ENCODE measurements at places on chromosomes 12 and 14.

- DNase-seq = no peak
Measured at GRCh38 chr12:93042684-93043083, 113.6 kb upstream of the EEA1 start.

DNA sequence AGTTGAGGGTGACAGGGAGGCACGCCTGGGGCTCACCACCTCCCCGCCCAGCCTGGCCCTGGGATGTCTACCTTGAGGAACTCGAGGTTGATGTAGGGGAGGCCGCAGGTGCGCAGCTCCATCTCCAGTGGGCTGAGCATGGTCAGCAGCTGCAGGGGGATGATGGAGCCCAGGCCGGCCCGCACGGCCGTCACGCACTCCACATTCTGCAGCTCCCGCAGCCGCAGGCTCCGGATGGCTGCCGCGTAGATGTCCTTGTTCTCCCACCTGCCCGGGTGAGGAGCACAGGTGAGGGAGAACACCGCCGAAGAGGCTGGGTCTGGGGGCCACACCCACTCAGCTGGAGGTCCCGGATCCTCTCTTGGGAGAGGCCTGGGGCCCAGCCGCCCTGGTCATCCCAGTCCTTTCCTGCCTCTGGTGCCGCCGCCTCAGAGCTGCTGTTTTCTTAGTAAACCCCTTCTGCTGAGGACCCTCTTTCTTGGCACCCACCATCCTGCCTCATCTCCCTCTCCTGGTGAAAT is 38.2 kb downstream of the TRAFD1 start:
- no peak for DNase-seq

DNA sequence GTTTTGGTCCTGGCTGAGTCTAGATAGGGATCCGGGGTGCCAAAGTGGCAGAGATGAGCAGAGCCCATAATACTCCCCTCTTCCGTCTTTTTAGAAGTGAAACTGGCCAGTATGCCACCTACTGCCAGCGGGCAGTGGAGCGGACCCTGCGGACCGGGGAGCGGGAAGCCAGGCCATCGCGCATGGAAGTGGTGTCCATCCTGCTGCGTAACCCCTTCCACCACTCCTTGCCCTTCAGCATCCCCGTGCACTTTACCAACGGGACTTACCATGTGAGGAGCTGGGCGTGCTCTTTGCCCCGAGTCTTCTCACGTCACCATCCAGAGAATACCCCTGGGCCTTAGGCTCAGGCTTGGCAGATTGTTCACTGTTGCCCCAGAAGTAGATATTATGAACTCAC is 21.0 kb downstream of the PIGH start:
- DNase-seq = no peak

DNA sequence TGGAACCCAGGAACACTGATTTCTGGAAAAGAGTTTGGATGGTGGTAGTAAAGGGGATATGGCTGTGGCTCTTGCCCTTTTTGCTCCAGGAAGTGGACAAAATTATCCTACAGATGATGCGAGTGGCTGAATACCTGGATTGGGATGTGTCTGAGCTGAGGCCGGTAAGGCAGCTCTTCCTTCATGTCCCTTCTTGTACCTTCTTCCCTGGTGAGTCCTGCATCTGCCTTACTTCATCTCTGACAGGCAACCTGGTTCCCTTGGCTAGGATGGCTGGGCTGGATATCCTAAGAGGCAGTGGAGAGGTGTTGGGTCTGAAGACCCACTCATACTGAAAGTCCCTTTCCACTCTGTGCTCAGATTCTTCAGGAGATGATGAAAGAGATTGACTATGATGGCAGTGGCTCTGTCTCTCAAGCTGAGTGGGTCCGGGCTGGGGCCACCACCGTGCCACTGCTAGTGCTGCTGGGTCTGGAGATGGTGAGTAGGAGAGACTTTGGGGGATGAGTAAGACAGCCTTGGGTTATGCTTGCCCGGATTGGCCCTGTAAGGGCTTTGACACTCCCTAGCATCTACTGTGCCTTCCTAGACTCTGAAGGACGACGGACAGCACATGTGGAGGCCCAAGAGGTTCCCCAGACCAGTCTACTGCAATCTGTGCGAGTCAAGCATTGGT is 8.0 kb downstream of the DGKA start:
- DNase-seq = no peak

- DNase-seq = no peak
Measured at GRCh38 chr12:52819731-52820510, 6.0 kb upstream of the KRT4 start.

- DNase-seq = no peak
Measured at GRCh38 chr12:63353559-63353958, 202.6 kb upstream of the AVPR1A start.

DNA sequence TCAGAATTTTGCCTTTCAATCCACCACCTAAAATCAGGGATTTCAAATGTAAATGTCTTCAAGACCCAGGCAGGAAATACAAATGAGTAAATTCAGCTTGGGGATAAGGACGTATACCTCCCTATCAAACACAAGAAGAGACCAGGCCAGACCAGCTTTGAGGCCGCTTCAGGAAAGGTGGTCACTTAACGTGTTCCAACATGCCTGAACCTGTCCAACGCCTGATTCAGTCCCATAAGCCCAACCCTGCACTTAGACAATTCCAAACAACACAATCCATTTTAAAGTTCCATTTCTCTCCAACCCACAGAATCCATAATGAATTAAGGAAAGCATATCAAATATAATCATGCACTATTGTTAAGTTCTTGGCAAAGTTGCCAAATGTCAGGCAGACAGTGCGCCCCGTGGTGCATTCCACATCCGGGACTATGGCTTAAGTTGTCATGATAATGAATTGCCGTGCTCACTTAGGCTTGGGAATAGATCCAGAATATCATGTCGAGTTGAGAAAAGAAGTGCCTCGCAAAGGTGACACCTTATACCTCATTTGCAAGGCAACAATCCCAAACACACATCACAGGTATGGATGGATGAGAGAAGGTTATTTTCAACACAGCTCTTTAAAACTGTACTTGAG is 35.5 kb downstream of the CCDC60 start:
- no peak for DNase-seq

- DNase-seq = no peak
Measured at GRCh38 chr12:131333136-131333535, 377.8 kb upstream of the SFSWAP start.

DNA sequence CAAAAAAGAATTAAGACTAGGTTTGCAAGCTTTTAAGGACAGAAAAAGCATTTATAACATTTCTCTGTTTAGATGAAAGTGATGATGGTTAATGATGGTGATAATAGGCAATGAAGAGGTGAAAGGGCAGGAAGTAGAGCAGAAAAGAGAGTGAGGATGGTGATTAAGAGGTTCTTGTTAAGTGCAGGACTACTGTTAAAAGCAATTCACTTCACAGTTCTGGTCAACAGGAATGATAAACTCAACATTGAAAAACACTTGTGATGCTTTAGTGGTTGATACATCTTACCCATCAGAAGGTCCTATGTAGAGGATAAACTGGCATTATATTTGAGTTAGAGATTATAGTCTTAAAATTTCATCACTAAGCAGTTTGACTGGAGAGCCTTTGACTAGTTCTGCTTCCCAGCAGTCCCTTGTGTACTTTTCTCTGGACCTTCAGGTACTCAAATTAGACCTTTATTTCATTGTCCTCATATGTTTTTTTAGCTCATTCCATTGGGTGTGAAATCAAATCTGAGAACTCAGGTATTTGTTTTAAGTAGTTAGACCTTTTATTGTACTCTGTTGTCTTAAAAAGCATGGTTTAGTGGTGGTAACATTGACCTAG is 10.9 kb downstream of the RAP1B start:
- no peak for DNase-seq

DNA sequence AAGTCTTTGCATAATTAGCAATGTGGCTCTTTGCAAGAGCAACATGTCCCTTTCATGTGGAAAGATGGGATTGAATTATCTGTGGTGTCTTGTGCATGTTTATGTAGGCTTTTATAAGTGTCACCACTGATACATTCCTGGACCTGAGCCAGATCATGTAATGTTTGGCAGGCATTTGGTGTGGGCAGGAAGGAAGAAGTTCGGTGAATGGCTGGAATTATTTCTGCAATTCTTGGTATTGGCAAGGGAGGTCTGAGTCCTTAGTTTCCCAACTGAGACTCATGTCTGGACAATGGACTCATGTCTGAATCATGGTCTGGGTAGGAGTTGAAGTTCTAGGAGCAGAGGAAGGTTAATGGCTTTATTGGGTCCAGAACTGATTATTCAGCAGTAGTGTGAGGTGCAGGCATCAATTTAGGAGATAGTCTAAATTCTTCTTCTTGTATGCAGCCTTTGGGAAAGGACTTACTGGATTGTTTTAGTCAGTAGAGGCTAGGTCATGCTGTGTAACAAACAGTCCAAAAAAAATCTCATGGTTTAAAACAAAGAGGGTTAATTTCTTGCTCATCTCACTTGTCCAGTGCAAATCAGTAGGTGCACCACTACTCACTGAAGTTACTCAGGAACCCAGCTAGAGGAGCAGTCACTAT is 186.5 kb upstream of the LHX5 start:
- no peak for DNase-seq

DNA sequence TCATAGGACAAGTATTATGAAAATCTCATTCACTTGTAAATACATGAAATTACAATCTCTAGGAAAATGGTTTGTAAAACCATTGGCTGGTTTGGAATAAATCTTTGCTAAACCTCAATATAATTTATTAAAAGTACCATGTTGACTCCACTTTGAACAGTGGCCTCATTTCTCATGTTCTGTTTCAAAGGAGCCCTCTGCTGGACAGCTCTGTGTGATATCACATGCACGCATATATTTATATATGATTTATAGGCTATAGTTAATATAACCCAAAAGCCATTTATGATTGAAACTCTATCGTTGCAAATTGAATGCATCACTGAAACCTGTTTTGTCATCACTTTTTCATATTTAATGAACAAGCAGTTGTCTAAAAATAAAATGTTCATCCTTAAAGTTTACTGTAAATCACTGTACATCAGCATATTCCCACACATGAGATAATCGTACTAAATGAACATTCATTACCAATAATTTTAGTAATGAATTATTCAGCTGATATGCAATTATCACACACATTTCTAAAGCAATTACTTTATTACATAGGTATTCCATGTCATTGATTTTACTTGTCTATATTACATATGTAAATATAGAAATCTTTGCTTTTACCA is 493.8 kb downstream of the NPAS3 start:
- no peak for DNase-seq

DNA sequence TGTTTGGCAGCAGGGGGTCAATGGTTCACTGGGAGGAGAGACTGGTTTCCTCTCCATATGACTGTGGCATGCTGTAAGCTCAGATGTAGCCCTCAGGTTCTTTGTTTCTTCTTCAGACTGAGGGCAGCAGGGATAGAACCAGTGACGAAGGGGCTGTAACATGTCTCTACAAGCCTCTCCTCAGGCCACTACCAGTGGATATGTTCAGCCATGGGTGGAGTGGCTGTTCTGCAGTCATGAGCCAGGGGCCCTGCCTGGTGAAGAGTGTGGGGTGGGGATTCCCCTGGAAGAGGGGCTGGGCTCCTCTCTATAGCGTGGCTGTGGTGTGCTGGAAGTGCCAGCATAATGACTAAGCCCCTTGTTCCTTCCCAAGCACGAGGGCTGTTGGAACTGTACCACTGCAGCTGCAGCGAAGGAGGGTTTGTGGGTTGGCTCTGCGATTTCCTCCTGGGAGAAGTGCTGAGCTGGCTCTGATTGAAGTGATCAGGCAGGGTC is 55.8 kb downstream of the CMAS start:
- no peak for DNase-seq

GRCh38 chr14:103728721-103729120 is 13.1 kb downstream of the ZFYVE21 start:
- no peak for DNase-seq

- DNase-seq = no peak
Measured at GRCh38 chr12:91663310-91663709, 480.7 kb upstream of the DCN start.

- no peak for DNase-seq
Measured at GRCh38 chr14:95518045-95518751, 1.7 kb upstream of the SYNE3 start.

- DNase-seq = no peak
Measured at GRCh38 chr12:5910790-5911548, 34.1 kb downstream of the ANO2 start.

- no peak for DNase-seq
Measured at GRCh38 chr14:72495668-72496067, 398.2 kb downstream of the DPF3 start.

- no peak for DNase-seq
Measured at GRCh38 chr12:25320123-25321006, 69.6 kb upstream of the KRAS start.

DNA sequence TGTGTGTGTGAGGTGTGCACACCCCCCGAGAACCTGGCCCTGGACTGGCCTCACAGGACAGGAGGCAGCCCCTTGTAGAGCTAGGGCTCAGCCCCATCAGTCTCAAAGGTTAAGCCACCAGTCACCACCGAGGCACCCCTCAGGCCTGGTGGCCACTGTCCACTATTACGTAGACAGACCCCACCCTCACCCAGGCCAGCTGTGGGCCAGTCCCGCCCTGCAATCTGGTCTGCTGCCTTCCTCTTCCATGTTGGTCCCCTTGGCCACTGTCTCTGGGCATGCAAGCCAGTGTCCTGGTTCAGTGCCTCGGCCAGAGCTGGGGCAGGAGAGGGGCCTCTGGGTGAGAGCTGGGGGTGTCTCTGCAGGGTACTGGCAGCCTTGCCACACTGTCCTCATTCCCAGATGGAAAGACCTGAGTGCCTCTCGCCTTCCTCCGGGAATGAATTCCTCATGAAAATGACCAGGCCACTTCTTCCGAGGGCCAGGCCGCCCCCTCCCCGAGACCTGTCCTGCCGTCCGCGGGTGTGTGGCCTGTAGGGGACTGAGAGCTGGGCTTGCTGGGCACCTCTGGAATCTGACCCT is 897 bp upstream of the TEX22 start:
- DNase-seq = no peak

GRCh38 chr12:129635021-129635685 is 268.7 kb downstream of the TMEM132D start:
- no peak for DNase-seq
